NCI-H1092 (cell line): ENCODE measurements at places on chromosomes 12 and 14.

DNA sequence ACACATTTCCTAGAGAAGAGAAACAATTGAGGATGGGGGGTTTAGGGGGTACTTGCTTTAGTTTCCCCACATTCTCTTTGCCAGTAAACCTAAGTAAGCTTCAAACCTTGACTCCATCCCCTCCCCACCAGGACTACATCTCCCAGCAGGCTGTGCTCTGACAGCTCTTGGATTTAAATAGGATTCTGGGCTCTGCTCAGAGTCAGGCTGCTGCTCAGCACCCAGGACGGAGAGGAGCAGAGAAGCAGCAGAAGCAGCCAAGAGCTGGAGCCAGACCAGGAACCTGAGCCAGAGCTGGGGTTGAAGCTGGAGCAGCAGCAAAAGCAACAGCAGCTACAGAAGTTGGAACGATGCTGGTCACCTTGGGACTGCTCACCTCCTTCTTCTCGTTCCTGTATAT lies 20.6 kb downstream of the RDH12 start:
- no peak for DNase-seq

DNA sequence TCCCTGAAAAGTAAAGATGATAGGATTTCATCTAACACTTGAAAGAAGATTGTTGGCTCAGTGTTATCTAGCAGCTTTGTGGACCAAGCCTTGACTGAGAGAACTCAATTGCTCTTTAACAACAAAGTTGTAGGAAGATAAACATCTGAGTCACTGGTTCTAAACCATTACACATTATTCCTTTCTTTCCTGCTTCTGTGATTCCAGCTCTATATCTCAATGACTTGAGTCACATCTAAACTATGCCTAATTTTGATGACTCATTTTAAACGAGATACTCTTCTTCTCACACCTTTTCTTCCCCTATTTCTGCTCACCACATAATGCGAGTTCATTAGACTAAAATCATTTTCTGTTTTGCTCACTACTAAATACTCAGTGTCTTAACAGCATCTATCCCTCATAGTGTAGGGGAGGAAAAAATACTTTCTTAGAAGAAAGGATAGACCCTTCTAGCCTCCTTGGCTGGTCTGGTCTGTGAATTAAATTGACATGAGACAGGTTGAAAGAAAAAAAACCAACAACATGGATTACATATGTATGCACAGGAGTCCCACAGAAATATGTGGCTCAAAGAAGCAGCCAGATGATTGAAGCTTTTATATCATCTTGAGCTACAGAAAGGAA lies 201.4 kb downstream of the C12orf50 start:
- no peak for DNase-seq

DNA sequence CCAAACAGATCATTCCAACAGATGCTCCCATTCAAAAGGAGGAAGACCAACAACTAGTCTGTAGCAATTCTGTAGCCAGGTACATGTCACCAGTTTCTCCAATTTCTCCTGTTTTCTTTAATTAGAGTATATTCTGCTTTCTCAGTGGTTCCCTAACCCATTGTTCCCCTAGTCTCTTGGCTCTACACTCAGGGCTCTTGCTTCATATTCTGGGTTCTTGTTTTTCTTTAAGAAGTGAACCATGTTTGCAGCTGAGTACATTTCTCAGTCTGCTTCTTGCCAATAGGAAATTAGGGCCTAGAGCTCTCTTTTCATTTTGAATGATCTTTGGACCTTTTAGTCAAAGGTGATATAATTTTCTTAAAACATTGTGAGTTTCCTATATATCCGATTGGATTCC lies 29.4 kb upstream of the STXBP6 start:
- DNase-seq: no peak

DNA sequence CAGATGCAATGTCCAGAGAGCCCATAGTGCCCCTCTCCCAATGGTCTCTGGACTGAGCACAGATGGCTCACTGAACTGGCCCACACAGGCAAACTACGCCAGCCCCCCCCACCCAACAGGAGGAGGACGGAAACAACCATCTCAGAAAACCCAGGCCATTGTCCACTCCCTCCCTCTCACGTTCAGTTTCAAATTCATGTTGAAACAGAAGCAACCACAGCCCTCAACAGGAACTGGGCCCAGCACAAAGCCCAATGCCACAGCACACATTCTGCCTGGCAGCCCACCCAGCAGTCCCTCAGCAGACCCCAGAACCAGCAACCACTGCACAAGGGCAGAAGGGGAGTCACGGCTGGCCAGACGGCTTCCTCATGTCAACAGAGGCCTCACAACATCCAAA lies 10.6 kb downstream of the CCDC88C start:
- no peak for DNase-seq

- no peak for DNase-seq
Observed at GRCh38 chr14:68759017-68759560, 33.8 kb downstream of the ZFP36L1 start.
